Aorta (tissue), 5 donors: ENCODE measurements at places on chromosomes 6 and 20. TPM values are rescaled to one million over a fixed set of nuclear protein-coding genes. Genes with fewer than 3 reads are reported as not detected.

DNA sequence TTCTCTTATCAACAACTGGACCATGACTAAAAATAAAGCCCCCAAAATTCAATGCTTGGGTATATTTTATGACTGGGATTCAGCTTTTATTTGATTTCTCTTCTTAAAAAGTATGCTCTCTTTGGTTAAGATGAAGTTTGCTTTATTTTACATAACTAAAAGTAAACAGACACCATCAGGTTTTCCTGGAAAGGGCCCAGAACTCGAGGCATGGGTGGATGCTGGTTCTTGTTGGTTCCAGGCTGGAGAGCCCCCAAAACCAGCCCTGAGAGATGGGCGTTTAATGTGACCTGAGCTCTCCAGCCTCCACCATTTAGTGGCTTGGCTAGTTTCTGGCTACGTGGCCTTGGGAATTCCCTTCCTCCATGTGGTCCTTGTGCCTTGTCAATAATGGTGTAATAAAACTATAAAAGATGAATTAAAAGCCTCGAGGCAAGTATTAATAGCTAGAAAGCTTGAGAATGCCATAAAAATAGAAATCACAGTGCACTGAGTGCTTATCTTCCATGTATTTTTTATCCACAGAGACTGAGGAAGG lies 34.1 kb downstream of the BANF2 start:
- DNase-seq, result no peak

- DNase-seq, result no peak
Observed at GRCh38 chr6:34912715-34913464, 23.8 kb downstream of the ANKS1A start.

GRCh38 chr6:121666814-121667213 lies 231.4 kb downstream of the GJA1 start:
- no peak for DNase-seq

GRCh38 chr20:54434196-54434595 lies 41.2 kb upstream of the DOK5 start:
- no peak for DNase-seq

GRCh38 chr6:31884528-31885035 lies 5.8 kb upstream of the SLC44A4 start:
- DNase-seq, result no peak

GRCh38 chr6:451336-451735 lies 59.8 kb downstream of the IRF4 start:
- no peak for DNase-seq

DNA sequence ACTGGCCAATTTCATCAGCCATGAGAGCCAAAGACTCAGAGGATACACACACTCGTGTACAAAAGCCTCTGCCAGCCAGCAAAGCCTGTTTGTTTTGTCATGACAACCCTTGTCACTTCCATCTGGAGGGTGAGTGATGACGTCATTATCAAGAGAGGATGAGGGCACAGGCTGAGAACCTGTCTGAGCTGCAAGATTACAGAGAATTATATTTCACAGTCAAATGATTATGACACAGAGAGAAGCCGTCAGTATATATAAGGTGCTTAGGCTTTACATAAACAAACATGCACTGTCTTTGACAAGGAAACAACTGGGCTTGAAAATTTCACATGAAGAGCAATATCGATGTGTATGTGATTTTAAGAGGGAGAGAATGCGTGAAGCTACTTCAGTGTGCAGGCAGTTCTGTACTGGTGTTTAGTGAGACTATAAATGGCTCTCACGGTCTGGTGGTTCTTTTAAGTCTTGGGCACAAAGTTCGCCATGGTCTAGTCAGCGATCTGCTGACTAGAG lies 36.5 kb upstream of the BCLAF1 start:
- DNase-seq, result no peak

GRCh38 chr6:143141442-143141841 lies 80.8 kb downstream of the AIG1 start:
- DNase-seq, result no peak

GRCh38 chr6:141677598-141678211 lies 455.0 kb upstream of the GJE1 start:
- no peak for DNase-seq

- peak; percentile 17 for DNase-seq
Observed at GRCh38 chr20:62201173-62202082, 18.6 kb downstream of the MTG2 start.

DNA sequence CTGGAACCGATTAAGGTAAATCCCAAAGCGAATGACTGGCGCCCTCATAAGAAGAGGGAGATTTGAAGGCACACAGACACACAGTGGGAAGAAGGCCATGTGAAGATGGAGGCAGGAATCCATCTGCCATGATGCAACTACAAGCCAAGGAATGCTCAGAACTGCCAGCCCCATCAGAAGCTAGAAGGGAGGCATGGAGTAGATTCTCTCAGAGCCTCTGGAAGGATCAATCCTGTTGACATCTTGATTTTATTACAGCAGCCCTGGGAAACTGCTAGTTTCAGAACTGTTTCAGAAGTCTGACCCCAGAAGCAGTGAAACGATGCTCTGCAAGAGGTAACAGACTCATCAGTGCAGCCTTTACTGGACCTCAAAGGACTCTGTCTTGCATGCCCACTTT lies 103.5 kb upstream of the GPR6 start:
- DNase-seq, result no peak

DNA sequence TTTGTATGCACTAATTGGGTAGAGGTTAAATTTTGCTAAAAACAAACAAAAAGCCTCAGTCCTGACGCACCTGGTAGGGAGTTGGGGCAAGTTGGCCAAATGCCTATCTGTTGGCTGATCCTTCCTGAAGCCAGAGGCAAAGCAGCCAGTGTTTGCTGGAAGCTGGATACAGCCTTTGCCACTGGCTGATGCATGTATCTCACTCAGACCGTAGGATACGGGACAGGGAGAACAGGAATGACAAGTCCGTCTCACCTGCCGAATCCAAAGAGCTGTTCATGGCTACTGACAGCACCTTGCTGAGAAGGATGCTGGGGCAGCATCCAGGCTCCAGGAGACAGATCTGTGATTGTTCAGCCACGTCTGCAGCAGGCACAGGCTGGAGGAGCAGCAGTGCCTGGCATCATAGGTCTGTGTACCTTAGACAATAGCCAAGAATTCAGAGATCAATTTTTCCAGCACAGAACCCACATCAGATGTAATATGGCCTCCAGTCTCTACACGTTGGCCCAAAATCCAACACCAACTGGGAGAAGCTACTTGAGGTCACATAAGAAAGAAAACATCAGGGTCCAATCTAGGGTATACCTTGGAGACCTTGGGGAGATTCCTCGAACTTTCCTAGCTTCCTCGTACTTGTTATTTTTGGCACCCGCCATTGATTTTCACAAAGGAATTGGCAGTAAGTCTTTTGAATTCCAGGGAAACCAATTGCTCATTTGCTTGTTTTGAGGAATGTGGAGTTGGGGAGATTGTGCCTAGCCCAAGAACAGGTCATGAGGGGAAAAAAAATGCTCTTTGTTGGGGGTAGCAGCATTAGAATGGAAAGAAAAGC lies 108.5 kb upstream of the ARMC2 start:
- no peak for DNase-seq

DNA sequence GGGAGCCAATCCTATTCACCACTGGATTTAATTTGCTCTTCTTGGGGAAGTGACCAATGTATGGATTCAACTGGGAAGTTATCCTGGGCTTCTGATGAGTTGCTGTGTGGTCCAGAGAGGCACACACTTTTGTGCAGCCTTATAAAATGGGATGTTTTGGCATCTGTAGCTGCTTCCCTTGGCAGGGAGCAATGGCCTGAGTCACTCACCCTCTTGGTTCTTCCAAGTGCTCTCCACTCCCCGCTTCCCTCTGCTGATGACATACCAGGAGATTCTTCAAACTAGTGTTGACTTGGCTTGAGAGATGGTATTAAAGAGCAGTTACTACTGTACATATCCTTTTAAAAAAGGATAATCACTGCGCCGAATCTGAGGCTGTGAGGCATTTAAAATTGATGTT lies 105.8 kb downstream of the JARID2 start:
- DNase-seq, result peak; percentile 77

- DNase-seq, result no peak
Observed at GRCh38 chr6:163260111-163260895, 154.2 kb upstream of the QKI start.

DNA sequence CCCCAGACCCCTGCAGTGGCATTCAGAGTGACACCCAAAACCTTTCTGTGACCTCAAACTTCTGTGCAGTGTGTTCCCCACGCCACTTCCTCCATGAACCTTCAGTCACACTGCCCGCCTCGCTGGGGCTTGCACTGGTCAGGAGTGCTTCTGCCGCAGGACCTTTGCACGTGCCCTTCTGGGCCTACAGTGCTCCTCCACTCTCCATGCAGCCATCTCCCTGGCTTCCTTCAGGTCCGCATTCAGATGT lies 27.1 kb downstream of the SYNJ2 start:
- peak; percentile 75 for DNase-seq

DNA sequence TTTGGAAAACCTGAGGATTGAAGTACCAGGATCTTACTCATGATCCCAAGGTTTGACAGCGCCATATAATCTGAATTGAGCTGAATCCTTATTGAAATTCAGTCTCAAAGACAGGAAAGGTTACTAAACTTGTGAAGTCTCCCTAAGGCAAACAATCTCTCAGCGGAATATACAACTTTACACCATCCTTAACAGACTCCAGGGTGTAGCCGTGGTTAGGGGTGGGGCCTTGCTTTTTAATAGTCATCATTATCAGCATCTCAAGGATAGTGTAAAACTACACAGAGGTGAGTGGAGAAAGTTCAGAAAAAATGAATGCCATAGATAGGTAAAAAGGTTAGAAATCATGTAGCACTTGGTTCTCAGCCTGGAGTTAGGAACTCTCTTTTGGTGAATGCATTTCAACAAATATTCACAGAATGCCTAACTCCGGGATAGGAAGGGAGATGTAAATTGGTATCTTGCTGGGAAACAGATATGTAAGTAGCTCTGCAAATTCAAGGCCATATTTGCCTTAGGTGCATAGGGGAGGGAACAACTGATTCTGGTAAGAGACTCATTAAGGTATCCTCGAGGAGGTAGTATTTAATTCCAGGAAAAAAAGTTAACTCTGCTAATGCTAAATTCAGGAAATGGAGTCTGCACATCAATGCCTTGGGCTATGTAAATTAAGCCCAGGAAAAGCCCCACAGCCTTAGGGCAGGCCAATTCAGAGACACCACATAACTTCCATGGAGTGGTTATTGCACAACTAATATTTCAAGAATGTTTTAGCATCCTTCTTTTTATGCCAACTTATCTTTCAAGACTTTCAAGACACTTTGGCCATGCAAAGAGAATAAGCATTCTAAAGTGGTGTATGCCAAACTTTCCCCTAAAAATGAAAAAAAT lies 61.6 kb downstream of the SNAP25 start:
- no peak for DNase-seq

DNA sequence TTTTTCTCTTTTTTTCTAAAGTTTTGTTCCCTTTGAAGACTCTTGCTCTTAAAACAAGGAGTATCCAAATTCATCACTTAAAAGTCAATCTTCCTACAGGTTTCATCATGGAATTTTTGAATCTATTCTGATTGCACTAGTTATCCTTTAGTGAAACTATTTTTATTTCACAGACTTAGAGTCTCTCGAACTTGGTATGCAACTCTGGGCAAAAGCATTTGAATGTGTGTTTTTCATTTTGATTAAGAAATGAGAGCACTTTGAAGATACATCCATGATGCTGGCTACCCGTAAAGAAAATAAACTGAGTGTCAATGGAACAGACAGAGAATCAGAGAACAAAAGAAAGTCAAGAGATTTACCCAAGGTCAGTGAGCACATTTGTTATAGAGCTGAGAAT lies 586.5 kb downstream of the EPM2A start:
- DNase-seq, result no peak

- no peak for DNase-seq
Observed at GRCh38 chr6:167760979-167761793, 65.5 kb upstream of the AFDN start.

DNA sequence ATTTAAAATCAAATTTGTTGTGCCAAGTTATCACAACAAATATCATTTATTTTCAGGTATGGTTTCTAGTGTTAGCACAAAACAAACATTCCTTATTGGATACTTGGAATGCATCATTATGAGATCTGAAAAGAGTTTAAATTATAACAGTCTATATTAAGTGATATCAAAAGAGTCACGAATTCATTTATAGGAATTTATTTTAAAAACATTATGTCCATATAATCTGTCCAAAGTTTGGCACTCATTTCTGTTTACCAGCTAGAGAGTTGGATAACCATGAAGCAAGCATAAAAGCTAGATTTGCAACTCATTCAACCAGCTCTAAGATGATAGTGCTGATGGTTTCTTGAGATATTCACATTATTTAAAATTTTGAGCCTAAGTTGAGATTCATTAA lies 453.2 kb downstream of the DOK5 start:
- DNase-seq, result no peak

DNA sequence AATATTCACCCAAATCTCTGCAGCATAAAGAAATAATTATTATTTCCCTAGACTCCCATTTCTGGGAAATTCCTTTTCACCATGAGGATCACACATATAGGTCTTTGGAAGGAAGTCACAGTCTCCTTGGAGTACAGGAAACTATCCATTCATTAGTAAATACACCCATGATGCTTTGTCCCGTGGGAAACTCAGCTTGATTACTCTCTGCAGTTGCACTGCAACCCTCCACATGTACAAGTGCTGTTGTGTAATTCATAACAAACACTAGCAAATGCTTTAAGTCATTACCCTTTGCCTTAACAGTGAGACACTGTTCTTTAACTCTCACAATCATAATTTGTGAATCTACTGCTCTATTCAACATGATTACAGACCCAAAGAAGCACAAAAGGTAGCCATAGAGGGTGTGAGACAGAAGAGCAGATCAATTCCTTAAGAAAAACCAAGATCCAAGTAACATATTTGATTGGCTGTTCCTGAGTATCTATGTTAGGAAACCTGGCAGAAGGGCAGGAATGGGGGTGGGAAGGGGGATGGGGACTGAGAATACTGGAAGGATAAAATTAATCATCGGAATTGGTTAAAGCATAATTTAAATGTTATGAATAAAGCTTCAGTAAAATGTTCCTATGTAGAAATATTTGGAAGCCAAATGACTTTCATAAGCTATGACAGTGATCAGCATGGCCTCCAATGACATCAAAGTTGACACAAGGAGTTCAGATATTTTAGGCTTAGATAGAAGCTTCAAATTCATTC lies 268.0 kb downstream of the HACE1 start:
- DNase-seq, result no peak

GRCh38 chr6:34484899-34485298 lies 19.0 kb downstream of the PACSIN1 start:
- no peak for DNase-seq

DNA sequence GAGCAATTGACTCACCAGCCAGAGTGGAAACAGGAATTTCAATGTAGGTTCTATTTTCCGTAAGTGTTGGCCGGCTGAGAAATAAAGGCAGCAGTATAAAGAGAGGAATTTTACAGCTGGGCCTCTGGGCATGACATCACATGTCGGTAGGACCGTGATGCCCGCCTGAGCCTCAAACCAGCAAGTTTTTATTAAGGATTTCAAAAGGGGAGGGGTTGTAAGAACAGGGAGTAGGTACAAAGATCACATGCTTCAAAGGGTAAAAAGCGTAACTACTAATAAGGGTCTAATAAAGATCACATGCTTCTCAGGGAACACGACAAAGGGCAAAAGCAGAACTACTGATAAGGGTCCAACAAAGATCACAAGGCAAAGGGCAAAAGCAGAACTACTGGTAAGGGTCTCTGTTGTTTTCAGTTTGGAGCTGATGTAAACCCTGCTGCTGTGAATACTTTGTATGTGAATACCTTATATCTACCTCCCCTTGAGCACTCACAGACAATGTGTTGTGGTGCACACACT lies 9.0 kb upstream of the TULP4 start:
- DNase-seq, result no peak

NOTCH4 gene
- 4.0 TPM for polyA plus RNA-seq

PXDC1 gene
- polyA plus RNA-seq, result 136 TPM

RAET1L gene
- polyA plus RNA-seq, result not detected

WFDC12 gene
- not detected for polyA plus RNA-seq

PRND gene
- not detected for polyA plus RNA-seq

STX16 gene
- polyA plus RNA-seq, result 17.9 TPM

POU5F1 gene
- not detected for polyA plus RNA-seq
